ENCODE measurements at places on chromosomes 13 and 19.

- peak; percentile 2 for DNase-seq
Measured at GRCh38 chr13:112970552-112971287, 1.7 kb downstream of the MCF2L start.

GRCh38 chr19:2081873-2082810 lies 14.0 kb downstream of the MOB3A start:
- DNase-seq, result no peak

DNA sequence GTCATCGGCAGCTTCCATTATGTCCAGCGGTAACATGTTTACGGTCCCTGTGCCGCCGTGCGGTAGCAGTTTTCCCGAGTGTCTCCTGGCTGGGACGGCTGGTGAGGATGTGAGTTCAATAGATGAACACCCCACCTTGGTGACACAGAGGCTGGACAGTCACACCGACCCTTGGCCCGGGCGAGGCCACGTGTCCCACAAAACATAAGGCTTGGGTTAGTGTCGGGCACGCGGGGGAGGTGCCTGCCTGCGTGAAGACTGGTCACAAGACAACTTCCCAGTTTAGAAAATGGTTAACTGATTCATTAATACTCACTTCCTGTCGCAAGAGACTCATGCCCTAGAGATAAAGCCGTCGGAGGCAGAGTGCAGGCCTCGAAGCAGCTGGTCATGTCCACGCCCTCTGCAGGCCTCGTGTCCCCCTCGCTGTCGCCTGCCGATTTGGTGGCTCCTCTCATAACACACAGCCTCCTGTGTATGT lies 17.2 kb downstream of the RASA3 start:
- no peak for DNase-seq

GRCh38 chr13:65347420-65348030 lies 1882.6 kb downstream of the PCDH9 start:
- no peak for DNase-seq

DNA sequence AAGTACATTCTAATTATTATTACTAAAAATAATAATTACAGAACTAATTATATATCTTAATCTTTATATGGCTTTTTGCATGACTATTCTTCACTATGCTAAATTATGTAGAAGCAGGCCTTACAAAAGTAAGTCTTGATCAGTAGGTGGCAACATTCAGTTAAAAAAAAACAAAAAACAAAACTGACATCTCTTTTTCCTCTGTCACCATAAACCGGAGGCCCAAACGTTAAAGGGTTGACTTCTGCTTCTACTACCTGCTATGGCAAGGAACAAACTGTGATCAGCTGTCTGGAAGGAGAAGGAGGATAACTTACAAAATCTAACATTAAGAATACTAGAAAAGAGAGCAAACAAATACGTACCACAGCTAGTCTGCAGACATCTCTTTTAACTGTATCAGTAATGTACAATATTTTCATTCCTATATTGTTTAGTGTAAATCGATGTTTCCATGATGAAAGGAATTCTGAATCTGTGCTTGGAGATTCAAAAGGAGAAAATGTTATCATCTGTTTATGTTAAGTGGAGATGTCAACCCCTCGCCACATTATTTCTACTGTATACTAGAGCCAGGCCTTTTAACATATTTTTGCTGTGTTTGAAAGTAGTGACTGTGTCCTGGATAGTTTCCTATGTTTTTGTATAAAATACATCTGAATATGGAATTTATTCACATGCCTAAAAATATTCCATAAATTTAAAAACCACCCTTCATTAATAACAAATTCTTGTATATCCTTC lies 1525.4 kb downstream of the SLITRK1 start:
- no peak for DNase-seq

GRCh38 chr13:91056746-91057145 lies 290.7 kb upstream of the MIR17HG start:
- DNase-seq, result no peak

GRCh38 chr13:25198647-25199046 lies 26.6 kb upstream of the AMER2 start:
- no peak for DNase-seq

GRCh38 chr19:17725422-17726078 lies 6.3 kb downstream of the MAP1S start:
- DNase-seq, result no peak

- DNase-seq, result no peak
Measured at GRCh38 chr19:4064496-4065260, 2.0 kb downstream of the ZBTB7A start.

GRCh38 chr13:82432949-82433348 lies 1449.3 kb downstream of the SLITRK1 start:
- no peak for DNase-seq

DNA sequence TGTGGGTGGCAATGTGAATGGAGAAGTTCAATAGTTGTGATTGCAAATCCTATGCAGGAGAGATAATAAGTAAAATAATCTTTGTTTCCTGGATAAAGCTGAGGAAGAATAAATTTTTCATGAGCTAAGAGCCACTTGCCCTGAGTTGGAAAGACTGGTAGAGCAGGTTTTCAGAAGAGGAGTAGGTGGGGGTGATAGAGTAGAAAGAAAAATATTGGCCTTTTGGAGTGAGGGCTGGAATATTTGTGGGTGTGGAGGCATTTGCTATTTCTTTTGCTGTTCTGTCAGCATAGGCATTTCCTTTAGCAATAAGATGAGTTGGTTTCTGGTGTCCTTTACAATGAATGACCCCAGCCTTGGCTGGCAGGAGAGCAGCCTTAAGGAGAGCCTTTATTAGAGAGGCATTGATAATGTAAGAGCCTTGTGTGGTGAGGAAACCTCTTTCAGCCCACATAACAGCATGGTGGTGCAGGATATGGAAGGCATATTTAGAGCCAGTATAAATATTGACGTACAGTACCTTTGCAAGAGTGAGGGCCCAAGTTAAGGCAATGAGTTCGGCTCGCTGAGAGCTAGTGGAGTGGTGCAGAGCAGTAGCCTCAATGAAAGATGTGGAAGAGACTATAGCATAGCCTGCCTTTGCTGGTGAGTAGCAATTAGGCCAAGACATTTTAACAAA lies 11.6 kb upstream of the ZNF431 start:
- DNase-seq, result no peak

- DNase-seq, result no peak
Measured at GRCh38 chr19:39599116-39599515, 3.2 kb upstream of the LGALS13 start.

DNA sequence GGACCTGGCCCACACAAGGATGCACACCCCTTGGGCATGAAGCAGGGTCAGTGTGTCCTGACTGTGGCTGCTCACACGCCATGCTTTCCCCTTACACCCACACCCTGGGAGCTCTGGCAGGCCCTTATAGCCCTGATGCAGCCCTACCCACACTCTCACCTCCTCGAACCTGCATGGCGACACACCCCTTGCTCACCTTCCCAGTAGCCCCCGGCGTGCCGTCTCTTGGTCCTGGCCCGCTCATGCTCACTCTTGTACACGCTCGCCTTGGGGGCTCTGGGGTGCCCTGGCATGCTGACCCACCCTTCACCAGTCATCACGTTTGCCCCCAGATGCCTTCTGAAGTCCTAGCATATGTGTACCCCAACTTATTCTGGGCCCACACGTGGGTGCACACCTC lies 56.1 kb downstream of the MAP4K1 start:
- no peak for DNase-seq

GRCh38 chr13:40960716-40961115 lies 58.4 kb downstream of the ELF1 start:
- DNase-seq, result no peak

GRCh38 chr19:52786078-52786463 lies 520 bp downstream of the ZNF600 start:
- no peak for DNase-seq
